ENCODE measurements at places on chromosomes 12 and 14.

DNA sequence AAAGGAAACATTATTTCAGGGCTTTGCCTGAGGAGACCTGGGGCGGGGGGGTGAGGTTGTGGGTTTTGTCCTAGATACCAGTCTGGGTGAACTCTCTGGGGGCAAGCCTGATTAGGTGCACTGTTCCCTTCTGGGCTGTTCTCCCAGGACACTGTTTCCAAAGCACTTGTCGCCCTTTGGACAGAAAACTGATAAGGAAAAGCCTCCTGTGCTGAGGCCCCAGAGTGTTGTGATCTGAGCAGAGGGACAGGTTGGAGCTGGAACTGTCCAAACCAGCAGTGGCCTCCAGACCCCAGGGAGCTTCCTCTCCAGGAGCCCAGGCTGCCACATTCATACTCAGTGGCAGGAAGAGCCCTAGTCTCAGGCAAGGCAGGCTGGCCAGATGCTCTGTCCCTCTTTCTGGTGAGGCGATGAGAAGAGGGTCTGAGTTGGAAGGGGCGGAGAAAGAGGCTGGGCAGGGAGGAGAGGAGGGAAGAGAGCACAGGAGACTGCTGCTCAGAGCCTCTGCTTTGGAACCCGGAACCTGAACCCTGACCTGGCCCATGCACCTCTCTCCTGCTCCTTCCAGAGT is 1.9 kb downstream of the GALNT16 start:
- no peak for DNase-seq

- no peak for DNase-seq
Measured at GRCh38 chr12:2046957-2047356, 5.8 kb upstream of the CACNA1C start.

- DNase-seq, result no peak
Measured at GRCh38 chr14:72664651-72665050, 229.2 kb downstream of the DPF3 start.

GRCh38 chr12:14756334-14757143 is 46.7 kb downstream of the WBP11 start:
- no peak for DNase-seq

DNA sequence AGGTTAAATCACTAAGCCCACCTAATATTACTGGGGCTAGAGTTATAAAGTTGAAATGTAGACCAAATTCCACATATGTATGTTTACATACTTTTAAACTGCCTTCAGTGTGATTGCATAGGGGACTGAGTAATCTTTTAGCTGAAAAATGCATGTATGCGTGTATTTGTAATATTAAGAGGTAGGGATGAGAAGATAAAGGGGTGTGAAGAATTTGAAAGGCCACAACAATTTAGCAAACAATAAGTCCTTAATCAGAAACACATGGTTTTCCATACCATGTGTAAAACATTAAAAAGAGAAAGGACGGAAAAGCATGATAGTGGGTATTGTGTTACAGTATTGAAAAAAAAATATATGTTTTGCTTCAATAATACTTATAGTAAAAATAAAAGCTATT is 919.9 kb upstream of the FLRT2 start:
- DNase-seq, result no peak

- no peak for DNase-seq
Measured at GRCh38 chr14:94491511-94491910, 15.5 kb upstream of the SERPINA9 start.

DNA sequence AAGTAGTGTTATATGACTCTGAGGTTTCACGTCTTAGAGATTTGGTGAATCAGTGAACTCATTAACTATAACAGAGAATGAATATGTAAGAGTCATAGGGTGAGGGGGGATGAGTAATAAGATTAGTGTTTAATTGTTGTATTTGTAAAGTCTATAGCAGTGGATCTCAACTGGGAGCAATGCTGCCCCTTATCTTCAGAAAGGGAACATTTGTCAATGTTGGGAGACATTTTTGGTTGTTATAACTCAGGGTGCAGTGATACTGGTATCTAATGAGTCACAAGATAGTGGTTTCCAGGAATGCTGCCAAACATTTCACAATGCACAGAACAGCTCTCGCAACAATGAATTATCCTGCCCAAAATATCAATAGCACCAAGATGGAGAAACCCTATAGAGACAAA is 1193.7 kb downstream of the GALC start:
- no peak for DNase-seq

- no peak for DNase-seq
Measured at GRCh38 chr14:79947440-79948054, 263.8 kb downstream of the DIO2 start.

DNA sequence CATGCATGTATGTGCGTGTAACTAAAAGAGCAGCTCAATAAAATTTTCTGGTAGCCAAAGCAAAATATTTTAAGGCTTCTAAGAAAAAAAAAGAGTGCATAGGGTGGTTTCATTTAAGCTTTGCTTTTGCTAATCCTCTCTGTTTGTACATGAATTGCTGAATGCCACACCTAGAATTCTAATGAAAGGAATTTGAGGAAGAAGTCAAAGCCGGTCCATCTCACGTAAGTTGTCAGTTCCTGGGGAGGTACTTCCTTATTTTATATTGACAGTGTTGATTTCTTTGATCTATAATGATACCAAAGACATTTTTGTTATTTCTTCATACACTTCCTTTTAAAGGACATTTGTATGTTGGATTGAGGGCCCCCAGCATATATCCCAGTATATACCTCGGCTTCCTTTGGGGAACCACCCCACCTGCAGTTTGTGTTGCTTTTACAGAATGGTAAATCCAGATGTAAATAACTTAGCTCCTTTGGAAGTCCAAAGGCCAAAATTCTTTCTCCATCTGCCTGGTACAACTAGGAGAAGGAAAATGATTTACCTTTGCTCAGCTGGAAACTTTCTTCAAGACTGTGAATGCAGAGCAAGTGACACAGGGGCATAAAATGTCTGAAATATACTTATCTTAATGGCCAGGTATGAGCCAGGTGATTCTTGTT is 420.9 kb upstream of the ATP2B1 start:
- no peak for DNase-seq

DNA sequence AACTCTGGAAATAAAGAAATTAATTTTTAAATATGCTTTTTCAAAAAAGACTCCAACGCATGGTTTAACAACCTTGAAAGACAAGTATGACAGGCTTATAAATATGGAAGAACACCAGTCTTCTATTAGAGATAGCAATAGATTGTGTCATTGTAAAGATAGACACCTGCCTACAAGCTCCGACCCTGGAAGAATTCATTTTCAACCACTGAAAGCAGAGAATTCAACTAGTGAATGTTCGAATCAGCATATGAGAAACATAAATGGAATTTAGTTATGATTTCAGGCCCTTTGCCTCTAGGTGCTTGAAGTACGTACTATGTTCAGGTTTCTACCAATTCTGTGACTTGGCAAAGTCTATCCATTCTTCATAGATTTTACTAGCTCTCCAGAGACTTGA is 244.5 kb downstream of the DPY19L2 start:
- no peak for DNase-seq

All from COR-L47 (cell line).